ENCODE measurements at places on chromosomes 5 and 9. TPM values are rescaled to one million over a fixed set of nuclear protein-coding genes. Genes with fewer than 3 reads are reported as not detected.

MARCOL gene
- polyA plus RNA-seq, result not detected

GALNT10 gene
- polyA plus RNA-seq, result 5.0 TPM

FABP6 gene
- polyA plus RNA-seq, result not detected

RCL1 gene
- 24.8 TPM for polyA plus RNA-seq

SHISAL2B gene
- polyA plus RNA-seq, result 14.3 TPM

Measured in pancreas (tissue), 10 donors.